Stimulated activated memory B cell treated with anti-CD40 and anti-IgM and Interleukin-4, amounts not matched to agents 10 μg/mL and 1 μg/mL and 100 μg/mL, for 72 hours (primary cell): ENCODE measurements at places on chromosomes 1 and 21.
A peak's percentile ranks its signal among the peaks of the same experiment; 100 is the strongest.

DNA sequence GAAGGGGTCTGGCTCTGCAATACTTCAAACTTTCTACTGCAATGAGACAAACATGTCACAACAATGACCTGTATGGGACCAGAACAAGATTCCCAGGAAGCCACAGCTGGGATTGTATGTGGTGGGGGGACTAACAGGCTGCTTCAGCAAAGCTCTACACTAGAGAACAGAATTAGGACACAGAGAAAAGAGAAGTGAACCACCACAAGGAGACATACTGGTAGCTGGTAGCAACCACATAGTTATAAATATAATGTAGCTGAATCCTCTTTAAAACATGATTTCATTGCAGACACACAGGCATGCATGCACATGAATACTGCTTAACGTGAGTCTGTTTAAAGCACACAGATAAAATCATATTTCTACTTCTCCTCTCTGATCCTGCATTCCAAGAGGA is 3.5 kb upstream of the ILDR2 start:
- H3K36me3 ChIP-seq: no peaks in the 10 kb centered on the region
- H3K27me3 ChIP-seq: peaks cover 26% of the 10 kb centered on the region

DNA sequence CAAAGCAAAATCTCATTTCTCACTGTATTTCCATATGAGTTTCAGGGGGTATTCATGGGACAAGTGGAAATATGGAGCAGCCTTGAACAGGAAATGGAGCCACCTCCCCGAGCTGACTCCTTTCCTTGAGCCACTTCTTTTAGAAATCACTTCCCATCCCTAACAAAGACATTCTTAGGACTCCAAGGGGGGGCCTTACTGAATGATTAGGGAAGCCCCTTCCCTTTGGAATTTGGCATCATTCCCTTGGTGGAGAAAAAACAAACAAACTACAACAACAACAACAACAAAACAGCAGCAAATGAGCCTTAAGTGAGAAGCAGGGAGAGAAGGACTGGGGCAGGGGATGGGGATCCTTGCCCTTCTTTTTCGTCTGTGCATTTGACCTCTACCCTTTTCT is 278.3 kb downstream of the ZNF648 start:
- H3K27ac ChIP-seq: no peak overlapping the region
- no peaks in the 10 kb centered on the region for H3K4me1 ChIP-seq
- H3K27me3 ChIP-seq: no peaks in the 10 kb centered on the region

DNA sequence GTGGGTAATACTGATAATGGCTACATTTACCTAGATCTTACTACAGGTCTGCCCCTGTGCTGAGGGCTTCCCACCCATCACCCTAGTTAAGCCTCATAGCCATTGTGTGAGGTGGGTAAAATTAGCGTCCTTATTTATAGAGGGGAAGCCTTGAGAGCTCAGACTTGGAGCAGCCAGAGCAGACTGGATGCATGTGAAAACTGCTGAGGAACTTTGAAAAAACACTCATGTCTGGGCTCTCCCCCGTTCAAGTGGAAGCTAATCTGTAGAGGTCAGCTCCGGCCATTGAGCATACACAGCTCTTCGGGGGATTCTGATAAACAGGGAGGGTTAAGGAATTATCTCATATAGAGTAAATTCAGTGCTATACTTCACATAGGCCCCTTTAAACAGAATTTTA is 389.7 kb downstream of the RPS6KC1 start:
- H3K36me3 ChIP-seq: no peaks in the 10 kb centered on the region
- H3K4me1 ChIP-seq: no peaks in the 10 kb centered on the region
- H3K27ac ChIP-seq: no peak overlapping the region
- peaks cover 14% of the 10 kb centered on the region for H3K27me3 ChIP-seq
- ATAC-seq: no peak

DNA sequence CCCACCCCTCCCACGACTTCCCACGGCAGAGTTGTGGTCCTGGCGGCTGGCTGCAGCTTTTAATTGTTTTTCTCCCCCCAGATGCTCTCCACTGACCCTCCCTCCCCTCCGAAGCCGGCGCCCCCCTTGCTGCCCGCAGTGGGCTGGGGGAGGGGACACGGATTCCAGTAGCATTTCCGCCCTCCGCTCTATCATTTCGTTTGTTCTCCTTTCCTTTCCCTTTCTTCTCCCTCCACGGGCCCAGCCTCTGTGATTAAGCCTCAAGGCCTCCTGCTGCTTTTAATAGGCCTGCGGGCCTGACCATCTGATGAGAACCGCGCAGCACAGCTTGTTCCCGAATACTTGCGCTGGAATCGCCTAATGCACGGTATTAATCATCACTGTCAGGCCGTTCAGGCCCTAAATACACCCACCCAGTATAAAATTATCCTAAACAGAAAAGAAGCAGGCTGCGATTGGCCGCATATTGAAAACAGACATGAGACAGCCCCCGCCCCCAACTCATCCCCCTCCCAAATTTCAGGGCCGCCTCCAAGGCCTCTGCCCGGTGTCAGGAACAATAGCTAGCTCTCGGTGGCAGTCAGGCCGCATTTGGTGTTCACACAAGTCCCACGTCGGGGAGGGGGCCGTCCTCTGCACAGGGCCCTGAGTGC is 102.0 kb upstream of the ARHGEF16 start:
- H3K4me1 ChIP-seq: no peaks in the 10 kb centered on the region
- no peak overlapping the region for H3K4me3 ChIP-seq
- no peaks in the 10 kb centered on the region for H3K36me3 ChIP-seq
- no peak for ATAC-seq

DNA sequence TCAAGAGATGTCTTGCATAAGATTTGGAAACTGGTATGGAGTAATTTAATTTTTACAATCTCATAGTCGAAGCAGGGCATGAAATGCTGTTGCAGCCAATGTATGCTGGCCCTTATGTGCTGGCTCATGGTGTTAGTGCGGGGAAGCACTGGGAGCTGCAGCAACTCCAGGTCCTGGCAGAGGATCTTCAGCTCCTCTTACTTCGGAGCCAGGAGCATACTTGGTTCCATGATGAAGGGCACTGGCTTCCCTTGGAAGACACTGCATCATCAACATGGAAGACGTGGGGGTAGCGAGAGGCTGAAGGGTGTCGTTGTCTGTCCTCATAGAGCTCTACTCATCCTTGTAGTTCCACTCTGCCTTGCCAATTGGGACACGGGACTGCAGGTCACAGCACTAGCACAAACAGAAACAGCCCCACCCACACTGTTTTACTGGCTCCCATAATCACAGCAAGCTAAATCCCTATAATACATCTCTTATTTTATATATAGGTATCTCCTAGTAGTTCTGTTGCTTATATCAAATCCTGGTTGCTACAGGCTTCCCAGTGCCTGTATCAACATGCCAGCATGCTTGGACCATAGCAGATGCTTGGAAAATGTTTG is 22.4 kb downstream of the PLA2G2D start:
- H3K4me3 ChIP-seq: no peak overlapping the region
- peaks cover 7% of the 10 kb centered on the region for H3K4me1 ChIP-seq
- no peaks in the 10 kb centered on the region for H3K36me3 ChIP-seq
- H3K27ac ChIP-seq: no peak overlapping the region
- no peaks in the 10 kb centered on the region for H3K27me3 ChIP-seq

DNA sequence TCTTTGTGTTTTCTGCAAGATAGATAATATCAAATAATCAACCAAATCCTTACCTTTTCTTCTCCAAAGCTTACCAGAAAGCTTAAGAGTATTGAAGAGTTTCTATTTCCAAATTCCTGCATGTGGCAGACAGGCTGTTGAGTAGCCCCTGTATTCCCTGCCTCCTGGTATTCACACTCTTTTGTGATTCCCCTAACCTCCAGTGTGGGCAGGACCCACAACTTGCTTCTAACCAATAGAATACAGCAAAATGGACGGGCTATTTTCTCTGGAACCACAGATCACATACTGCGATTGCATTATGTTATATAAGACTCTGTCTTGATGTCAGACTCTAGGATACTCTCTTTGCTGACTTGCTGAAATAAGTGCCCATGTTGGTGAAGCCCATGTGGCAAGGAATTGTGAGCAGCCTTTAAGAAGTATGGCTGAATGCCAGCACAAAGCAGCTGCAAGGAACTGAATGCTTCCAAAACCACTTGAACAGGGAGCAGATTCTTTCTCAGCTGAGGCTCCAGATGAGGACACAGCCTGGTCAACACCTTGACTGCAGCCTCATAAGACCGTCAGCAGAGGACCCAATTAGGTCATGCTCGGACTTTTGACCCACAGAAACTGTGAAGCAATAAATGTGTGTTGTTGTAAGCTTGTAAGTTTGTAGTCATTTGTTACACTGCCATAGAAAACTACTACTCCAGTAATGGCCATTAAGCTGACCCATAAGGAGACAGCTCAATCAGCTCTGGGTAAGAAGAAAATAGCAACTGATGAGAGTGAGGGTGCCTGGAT is 47.9 kb upstream of the PLXNA2 start:
- H3K4me3 ChIP-seq: no peak overlapping the region
- H3K27me3 ChIP-seq: peaks cover 10% of the 10 kb centered on the region
- H3K4me1 ChIP-seq: no peaks in the 10 kb centered on the region
- no peak overlapping the region for H3K27ac ChIP-seq
- ATAC-seq: no peak

DNA sequence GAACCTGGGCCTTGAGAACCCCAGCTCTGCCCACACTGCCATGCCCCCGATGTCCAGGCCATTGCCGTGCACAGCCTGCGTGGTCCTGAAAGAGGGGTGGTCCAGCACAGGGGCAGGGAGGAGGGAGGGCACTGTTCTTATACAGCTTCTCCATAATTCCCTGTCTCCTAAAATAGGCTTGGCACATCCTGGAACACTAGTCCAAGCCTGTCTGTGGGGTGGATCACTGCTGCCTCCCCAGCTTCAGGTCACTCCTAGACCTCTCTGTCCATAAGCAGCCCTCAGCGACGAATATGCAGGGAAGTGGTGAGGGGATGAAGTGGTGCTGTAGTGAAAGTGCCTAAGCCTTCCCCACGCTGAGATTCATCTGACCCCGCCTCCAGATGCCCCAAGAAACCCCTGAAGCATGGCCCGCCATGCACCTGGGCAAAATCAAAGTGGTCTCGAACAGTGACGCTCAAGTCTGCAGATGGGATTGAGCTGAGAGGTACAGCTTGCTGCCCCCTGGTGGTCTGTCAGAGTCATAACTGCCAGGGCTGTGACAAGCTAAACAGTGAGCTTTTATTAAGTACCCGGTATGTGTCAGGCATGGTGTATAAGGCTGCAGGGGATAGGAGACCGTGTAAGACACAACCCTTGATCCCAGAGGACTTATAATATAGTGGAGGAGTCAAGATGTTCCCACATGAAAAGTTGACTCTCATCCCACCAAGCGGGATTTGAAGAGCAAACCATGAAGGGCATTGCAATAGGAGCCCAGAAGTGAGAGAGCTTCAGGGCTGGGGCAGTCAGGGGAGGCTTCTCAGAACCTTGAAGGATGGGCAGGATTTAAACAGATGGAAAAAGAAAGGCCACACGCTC is 66.6 kb downstream of the FAM163A start:
- peaks cover 7% of the 10 kb centered on the region for H3K4me1 ChIP-seq
- ATAC-seq: peak; percentile 51
- H3K4me3 ChIP-seq: no peak overlapping the region
- H3K27ac ChIP-seq: no peak overlapping the region
- no peaks in the 10 kb centered on the region for H3K36me3 ChIP-seq
- H3K27me3 ChIP-seq: peaks cover 52% of the 10 kb centered on the region

- no peak for ATAC-seq
- H3K27ac ChIP-seq: no peak overlapping the region
- no peaks in the 10 kb centered on the region for H3K4me1 ChIP-seq
- H3K36me3 ChIP-seq: no peaks in the 10 kb centered on the region
- H3K27me3 ChIP-seq: peaks cover 27% of the 10 kb centered on the region
These were observed 20.5 kb downstream of the WLS start for GRCh38 chr1:68211761-68212380.

GRCh38 chr1:59173721-59174120 is 123.2 kb upstream of the FGGY start:
- H3K4me1 ChIP-seq: peaks cover 28% of the 10 kb centered on the region
- H3K4me3 ChIP-seq: no peak overlapping the region
- peak overlapping the region; percentile 28 for H3K27ac ChIP-seq
- ATAC-seq: no peak

- no peak overlapping the region for H3K4me3 ChIP-seq
- H3K27me3 ChIP-seq: no peaks in the 10 kb centered on the region
- peaks cover 24% of the 10 kb centered on the region for H3K4me1 ChIP-seq
These were observed 28.9 kb upstream of the CLSTN1 start for GRCh38 chr1:9852410-9853248.

DNA sequence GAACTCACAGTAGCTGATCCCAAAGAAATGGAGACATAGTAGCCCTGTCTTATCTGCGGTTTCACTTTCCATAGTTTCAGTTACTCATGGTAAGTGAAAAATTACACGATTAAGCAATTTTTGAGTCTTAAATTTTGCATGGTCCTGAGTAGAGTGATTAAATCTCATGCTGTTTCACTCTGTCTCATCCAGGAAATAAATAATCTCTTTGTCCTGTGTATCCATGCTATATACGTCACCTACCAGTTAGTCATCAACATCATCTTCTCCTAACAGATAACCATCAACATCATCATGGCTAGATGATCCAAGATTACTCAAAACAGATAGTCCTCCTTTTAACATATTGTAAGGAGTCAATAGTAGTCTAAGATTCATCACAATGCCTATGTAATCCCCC is 1589.3 kb downstream of the BRINP3 start:
- H3K4me1 ChIP-seq: no peaks in the 10 kb centered on the region
- no peaks in the 10 kb centered on the region for H3K36me3 ChIP-seq
- no peaks in the 10 kb centered on the region for H3K27me3 ChIP-seq

- H3K4me3 ChIP-seq: no peak overlapping the region
- H3K27ac ChIP-seq: no peak overlapping the region
- H3K36me3 ChIP-seq: no peaks in the 10 kb centered on the region
- ATAC-seq: no peak
- H3K4me1 ChIP-seq: no peaks in the 10 kb centered on the region
- H3K27me3 ChIP-seq: peaks cover 20% of the 10 kb centered on the region
These were observed 7.8 kb downstream of the RASAL2 start for GRCh38 chr1:178101654-178102053.

GRCh38 chr1:24051206-24051945 is 60.6 kb downstream of the MYOM3 start:
- no peak overlapping the region for H3K4me3 ChIP-seq
- no peaks in the 10 kb centered on the region for H3K36me3 ChIP-seq
- peaks cover 10% of the 10 kb centered on the region for H3K27me3 ChIP-seq
- no peaks in the 10 kb centered on the region for H3K4me1 ChIP-seq
- no peak for ATAC-seq

GRCh38 chr1:172969611-172970010 is 81.1 kb downstream of the TNFSF18 start:
- H3K27ac ChIP-seq: no peak overlapping the region
- no peak for ATAC-seq
- peaks cover 9% of the 10 kb centered on the region for H3K4me1 ChIP-seq
- H3K27me3 ChIP-seq: peaks cover 9% of the 10 kb centered on the region
- H3K36me3 ChIP-seq: no peaks in the 10 kb centered on the region

- no peak for ATAC-seq
- H3K27ac ChIP-seq: no peak overlapping the region
These were observed 55.3 kb downstream of the SHCBP1L start for GRCh38 chr1:182897696-182898095.

DNA sequence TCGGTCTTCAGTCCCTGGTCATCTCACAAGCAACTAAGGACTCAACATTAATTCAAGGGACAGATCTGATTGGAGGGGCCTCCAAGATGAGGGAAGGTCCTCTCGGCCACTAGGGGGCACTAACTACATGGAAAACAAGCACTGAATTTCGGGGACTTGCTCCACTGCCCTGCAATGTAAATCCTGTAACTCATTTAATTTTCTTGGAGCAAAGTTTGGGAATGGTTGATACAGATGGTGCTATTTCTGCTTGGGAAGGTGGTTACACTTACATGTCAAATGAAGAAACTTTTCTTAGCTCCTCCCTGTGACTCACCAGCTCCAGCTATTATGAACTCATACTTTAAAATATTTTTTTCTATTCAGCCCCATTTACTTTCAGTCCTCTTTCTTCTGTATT is 97.4 kb upstream of the KCNJ15 start:
- no peak overlapping the region for H3K27ac ChIP-seq
- no peak for ATAC-seq
- H3K36me3 ChIP-seq: no peaks in the 10 kb centered on the region
- no peaks in the 10 kb centered on the region for H3K27me3 ChIP-seq
